ENCODE measurements at places on chromosomes 11 and 22.

- DNase-seq: no peak
Observed at GRCh38 chr22:46640293-46641055, 20.3 kb downstream of the GRAMD4 start.

DNA sequence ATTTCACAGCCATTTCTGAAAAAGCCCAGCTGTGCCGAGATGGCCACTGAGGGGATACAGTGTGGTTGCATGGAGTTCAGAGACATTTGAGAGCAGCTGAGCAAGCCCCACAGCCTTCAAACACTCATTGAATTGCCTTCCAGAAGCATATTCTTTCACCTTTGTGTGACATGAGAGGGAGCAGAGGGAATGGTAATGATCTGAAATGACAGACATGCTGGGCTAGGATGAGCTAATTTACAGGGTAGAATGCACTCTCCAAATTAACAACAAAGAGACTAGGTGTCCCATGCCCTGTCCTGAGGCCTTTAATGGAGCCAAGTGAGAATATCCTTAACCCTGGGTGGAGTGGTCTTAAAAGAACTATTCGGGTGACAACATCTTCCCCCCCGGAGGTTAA, 585.4 kb downstream of the NELL1 start:
- DNase-seq: no peak

DNA sequence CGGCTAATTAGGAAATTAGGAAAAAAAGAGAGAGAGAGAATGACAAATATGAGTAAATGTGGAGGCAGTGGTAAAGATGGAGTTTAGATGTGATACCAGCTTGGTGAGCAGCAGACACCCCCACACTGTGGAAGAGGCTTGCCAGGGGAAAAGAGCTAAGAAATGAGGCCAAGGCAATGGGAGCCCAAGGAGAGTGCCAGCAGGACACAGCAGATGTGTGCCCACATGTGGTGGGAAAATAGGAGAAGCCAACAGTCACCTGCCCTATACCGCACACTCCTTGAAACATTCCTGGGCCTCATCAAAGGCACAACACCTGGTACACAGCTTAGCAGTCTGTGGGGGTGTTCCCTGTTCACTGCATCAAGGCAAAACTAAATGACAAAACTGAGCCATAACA, 104.9 kb downstream of the FAM76B start:
- DNase-seq: no peak

DNA sequence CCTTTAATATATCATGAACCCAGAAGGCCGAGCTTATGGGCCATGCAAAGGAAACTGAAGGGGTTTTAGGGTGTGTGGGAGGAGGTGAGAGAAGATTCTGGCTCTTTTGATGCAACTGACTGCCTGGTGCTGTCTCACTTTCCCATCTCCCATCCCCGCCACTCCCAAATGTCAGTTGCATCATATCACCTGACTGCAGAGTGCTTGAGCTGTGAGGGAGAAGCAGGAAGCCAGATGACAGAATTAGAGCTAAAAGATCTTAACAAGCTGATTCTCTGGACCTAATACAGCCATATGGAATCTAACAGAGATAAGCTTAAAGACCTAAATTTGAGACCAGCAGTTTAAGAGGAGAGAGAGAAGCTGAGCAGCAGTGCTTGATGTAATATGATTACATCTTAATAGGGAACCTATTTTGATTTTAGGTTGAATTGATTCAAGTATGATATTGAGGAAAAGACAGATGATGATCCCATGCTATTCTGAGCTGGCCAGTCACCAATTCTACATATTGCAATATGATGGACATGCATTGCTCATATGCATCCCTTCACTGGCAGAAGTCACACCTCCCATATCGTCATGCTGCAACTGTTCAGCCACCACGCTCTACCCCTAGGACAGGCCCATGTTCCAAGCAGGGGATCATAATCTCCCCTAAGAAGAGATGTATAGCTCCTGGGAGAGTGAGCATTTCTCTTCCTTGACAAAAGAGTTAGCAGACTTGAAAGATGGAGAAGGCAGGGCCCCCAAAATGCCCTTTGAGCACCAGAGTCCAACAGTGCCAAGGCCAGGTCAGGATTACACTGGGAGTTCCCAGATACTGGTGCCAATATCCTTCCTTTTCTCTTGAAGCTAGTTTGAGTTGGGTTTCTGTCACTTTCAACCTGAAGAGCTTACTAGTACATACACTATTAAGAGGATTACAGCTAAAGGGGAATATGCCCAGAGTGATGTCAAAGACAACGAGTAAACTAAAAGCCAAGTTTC, 44.9 kb downstream of the PLEKHA7 start:
- DNase-seq: no peak

DNA sequence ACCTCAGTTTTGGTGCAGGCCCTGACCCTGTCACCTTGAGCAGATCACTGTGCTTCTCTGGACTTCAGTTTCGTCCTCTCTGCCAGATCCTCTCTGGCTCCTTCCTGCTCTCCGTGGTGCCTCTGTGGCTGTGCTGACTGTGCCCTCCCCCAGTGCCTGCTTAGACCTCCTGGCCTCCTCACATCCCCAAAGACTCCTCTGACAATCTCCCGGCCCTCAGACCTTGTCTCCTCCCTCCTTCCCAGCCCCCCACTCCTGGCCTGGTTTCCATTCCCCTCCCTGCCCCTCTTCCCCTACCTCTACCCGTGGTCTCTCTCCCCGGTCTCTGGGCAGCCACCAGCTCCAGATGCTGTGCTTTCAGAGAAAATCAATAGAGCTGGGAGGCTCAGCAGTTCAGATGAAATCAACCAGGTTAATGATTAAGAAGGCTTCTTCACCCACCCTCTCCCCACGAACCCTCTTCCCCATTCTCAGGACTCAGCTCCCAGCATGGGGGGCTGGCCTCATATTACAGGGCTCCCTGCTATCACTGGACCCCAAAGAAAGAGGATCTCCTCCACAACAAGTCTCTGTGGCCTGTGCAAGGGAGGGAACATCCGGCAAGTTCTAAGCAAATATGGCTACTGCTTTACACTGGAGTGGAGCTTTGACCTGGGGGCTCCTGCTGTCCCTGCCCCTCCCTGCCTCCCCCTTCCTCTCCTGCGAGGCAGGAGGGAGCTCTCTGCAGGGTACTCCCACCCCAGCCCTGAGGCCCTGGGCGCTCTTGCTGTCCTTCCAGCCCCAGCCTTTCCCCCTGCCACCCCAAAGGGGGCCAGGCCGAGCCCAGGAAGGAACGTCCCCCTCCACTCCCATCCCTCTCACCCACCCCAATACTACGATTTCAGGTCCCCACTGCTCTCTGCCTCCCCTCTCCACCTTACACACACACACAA, 8.5 kb downstream of the BACE1-AS start:
- DNase-seq: no peak
